ENCODE measurements at places on chromosomes 11 and 22. TPM values are rescaled to one million over a fixed set of nuclear protein-coding genes. Genes with fewer than 3 reads are reported as not detected.

- DNase-seq = no peak
Measured at GRCh38 chr11:60910711-60911380, 3.1 kb upstream of the TMEM109 start.

DNA sequence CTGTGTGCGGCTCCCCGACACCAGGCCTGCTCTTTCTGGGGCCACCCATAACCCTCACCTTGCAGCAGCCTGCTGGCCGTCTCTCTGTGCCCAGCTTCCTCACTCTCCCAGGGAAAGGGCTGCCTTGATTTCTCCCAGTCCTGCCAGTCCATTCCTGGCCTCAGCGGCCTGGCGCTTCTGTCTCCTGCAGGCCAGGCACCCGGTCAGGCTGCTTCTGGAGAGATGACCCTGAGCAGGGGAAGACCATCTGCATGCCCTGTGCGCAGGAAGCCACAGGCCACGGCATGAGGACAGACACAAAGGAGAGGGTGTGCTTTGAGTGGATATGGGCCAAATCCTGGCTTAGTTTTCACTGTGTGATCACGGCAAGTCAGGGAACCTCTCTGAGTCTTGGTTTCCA lies 86.2 kb downstream of the TSPAN18 start:
- no peak for DNase-seq

- DNase-seq = no peak
Measured at GRCh38 chr11:45756384-45757010, 48.5 kb upstream of the SLC35C1 start.

DNA sequence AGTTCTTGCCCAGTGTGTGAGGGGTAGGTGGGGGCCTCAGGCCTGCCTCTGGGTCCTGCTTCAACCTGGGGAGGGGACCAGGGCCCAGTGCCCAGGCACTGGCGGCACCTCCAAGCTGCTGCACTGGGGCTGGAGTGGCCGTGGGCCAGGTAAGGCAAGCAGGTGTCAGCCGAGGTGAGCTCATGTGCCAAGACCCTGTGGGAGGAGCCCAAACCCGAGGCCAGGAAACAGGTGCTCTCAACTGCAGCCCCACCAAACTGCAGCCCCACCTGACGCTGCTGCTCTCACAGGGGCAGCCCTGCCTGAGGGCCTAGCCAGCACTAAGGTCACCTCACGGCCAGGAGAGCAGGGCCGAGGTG lies 18.1 kb upstream of the GNB1L start:
- DNase-seq = no peak

DNA sequence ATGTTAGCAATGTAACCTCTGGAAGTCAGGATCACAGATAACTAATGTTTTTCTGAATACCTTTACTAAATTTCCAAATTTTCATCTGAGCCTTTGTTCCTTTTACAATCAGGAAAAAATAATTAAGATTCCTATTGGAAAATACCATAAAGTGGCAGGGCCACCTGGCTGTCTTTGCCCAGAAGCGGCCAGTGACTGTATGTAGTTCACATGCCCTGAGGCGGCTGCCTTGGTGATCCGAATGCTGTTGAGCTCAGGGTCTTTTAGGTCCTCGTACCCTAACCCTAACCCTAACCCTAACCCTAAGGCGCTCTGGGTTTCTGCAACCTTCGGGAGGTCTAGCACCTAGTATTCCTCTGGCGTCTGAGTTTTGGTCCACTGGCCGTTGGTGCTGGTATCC lies 8.5 kb upstream of the ARFGAP3 start:
- no peak for DNase-seq

DNA sequence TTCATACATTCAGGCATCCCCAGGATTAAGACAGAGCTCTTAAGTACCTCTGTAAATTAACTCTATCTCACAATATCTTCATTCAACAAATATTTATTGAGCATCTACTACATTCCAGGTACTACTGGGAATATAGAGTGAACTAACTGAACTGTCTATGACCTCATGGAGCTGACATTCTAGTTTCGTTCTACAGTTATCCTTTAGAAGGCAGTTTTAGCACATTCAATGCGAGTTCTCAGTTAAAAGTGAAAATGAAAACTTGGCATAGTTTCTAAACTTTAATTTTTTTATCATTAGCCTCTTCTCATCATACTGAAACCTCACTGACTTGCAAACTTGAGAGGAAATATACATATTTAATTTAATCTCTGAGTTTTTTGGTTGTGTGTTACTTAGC lies 10.7 kb upstream of the MS4A6E start:
- DNase-seq = no peak

DNA sequence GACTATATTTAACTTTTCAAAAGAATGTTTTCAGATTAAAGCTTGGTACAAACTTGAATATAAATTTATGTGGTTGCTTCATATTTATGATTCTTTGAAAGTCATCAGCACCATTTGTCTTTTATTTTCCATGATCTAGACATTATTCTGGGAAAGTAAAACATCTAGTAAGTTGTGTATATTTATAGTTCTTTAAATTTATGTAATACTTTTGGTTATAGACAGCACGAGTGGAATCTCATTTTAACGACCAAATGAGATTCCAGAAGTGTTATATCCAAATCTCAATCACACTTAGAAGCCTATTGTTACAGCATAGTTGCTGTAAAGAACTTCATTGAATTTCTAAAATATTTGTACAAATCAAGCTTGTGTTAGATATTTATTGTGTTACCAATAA lies 212.3 kb downstream of the DDX10 start:
- DNase-seq = no peak

GRCh38 chr11:35031867-35032266 lies 107.1 kb upstream of the CD44 start:
- DNase-seq = no peak

GRCh38 chr11:45652781-45653180 lies 12.6 kb downstream of the CHST1 start:
- DNase-seq = no peak

Gene TUBA8
- 1.5 TPM for total RNA-seq

Gene BATF2
- 0.09 TPM for total RNA-seq

Gene NPAS4
- not detected for total RNA-seq

Gene PRR33
- total RNA-seq = not detected

Gene CASP1
- 53.3 TPM for total RNA-seq

Gene CBX7
- total RNA-seq = 155 TPM
